ENCODE measurements at places on chromosomes 6 and 20.

DNA sequence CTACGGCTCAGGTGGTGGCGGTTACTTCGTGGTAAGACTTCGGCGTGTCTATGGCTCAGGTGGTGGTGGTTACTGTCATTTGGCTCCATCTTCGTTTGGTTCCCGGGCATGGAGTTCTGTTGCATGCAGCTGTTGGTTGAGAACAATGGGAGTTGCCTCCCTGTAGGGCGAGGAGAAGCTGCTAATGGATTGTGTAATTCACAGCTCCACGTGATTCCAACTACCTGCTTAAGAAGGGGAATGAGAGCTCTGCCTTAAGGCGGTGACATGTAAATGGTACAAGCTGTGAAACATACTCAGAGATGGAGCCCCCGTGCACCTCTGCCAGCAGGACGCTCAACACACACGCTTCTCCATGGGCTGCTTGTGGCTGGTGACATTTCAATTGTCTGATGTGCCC, 12.4 kb upstream of the DACT2 start:
- DNase-seq = no peak

GRCh38 chr6:54248319-54248718, 59.9 kb upstream of the TINAG start:
- DNase-seq = no peak

DNA sequence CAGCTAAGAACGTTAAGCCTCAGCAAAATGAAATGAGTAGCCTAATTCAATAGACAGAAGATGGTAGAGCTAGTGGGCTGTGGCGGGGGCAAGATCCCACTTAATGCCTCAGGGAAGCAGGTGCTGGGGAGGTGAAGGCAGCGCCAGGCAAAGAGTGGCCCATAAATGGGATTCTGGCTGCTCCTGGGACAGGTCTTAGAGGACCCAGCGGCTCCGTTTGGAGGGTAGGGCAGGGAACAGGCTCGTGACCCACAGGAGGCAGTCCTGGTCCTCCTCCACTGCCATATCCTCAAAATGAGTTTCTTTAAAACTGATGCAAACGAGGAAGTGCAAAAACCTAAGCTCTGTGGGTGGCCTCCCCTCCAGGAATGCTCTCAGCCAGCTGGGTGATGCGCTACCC, 32.7 kb downstream of the SAYSD1 start:
- DNase-seq = no peak

- DNase-seq = no peak
Measured at GRCh38 chr6:153595903-153596302, 443.1 kb upstream of the OPRM1 start.

DNA sequence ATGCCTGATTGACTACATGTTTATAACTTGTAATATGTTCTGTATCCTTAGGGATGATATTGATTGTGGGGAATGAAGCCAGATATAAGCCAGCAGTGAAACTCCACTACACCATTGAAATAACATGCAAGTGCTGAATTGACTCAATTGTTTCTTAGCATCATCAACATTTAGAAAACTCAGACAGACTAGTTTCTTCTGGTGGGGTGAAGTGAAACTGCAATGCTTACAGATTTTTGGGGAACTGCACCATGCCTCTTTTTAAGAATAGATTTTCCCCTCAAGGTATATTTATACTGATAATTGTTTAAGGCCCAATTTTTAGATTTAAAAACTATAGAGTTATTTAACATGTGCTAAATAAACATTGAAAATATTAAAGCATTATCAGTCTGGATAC, 1044.6 kb upstream of the EYS start:
- DNase-seq = no peak

DNA sequence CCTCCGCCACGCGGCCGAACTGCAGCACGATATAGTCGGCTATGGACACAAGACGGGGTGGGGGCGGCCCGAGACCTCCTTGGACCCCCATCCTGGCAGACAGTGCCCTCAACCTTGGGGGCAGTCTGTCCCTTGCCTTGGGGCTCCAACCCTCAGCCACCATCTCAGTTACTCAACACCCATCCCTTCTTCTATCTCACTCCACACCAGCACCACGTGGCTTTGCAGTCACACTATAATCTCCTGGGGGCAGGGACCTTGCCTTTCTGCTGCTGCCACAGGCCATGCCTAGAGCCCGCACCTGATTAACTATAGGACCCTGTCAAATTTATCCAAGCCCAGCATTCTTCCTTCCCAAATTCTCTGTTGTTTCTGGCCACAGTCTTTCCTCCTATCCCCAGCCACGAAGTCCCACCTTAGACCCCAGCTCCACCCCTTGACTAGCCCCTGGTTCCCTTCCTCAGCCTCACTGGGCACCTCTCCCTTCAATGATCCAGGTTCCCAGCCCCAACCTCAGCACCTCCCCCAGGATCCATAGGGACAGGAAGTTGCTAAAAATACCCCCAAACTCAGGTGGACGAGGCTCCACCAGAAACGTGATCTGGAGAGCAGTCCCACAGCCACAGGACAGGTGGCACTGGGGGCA, 1.7 kb upstream of the TEAD3 start:
- no peak for DNase-seq

GRCh38 chr6:157542414-157543160, 161.6 kb downstream of the ZDHHC14 start:
- DNase-seq = no peak

- DNase-seq = no peak
Measured at GRCh38 chr20:43715511-43715910, 11.3 kb downstream of the GTSF1L start.

DNA sequence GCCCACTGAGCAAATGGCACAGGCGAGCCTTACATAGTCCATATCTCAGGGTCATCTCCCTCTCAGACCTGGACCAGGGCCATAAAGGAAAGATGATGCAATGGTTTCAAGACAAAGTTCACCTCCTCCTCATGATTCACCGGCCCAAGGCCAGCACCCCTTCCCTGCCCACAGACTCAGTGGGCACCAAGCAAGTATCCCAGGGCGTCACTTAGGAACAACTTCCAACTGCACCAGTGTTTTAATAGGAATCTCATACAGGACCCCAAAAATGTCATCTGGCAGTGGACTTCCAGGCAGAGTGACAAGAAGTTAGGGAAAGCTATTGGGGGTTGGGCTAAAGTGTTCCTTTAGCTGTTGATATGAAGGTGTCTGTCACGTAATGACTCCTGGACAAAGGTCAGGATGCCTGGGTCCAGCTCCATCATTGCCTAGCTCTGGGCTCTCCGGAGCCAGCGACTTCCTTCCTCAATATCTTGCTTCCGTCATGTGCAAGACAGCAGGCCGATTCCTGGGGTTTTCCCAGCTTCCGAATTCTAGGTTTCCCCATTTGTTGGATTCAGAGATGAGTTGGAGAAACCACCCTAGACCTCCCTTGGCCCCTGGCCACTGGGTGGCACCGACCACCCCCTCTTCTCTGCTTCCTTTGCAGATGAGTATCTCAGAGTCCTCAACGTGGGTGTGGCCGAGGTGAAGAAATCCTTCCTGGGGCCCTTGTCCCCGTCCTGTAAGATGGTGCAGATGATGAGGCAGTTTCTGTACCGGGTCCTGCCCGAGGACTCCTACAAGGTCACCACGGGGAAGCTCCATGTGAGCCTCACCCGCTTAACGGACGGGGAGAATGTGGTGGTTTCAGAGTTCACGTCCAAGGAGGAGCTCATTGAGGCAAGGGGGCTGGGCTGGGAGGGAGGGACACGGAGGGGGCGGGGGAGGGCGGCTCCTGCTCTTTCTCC, 21.1 kb downstream of the PNPLA1 start:
- no peak for DNase-seq

DNA sequence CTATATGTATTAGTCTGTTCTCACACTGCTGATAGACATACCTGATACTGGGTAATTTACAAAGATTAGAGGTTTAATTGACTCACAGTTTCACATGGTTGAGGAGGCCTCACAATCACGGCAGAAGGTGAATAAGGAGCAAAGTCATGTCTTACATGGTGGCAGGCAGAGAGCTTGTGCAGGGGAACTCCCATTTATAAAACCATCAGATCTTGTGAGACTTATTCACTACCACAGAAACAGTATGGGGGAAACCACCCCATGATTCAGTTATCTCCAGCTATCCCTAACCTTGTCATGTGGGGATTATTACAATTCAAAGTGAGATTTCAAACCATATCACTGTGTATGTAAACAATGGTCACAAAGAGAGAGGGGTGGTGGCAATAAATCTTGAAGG, 6.6 kb downstream of the CST8 start:
- DNase-seq = no peak

GRCh38 chr6:21079468-21080048, 514.0 kb upstream of the SOX4 start:
- DNase-seq = no peak
